Thyroid gland (tissue), 4 donors: ENCODE measurements at places on chromosomes 5 and 9. TPM values are rescaled to one million over a fixed set of nuclear protein-coding genes. Genes with fewer than 3 reads are reported as not detected.

- H3K27me3 ChIP-seq = no peaks in the 10 kb centered on the region
- H3K27ac ChIP-seq = no peak overlapping the region
- no peak for DNase-seq
- no peaks in the 10 kb centered on the region for H3K36me3 ChIP-seq
Measured at GRCh38 chr5:144438237-144438636, 267.6 kb downstream of the KCTD16 start.

Gene TAF7
- total RNA-seq = 72.6 TPM

DNA sequence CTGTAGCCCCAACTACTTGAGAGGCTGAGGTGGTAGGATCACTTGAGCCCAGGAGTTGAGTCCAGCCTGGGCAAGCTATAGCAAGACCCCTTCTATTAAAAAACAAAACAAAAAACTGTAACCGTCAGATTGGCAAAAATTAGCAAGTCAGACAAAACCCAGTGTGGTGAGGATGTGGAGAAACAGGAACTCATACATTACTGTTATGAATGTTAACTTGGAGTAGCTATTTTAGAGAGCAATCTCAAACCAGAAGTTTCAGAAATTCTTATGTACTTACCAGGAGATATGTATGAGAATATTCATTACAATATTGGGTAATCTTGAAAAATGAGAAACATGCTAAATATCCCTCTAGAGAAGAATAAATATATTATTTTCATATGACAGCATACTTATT, 120.3 kb downstream of the INVS start:
- no peaks in the 10 kb centered on the region for H3K4me1 ChIP-seq
- H3K27ac ChIP-seq = no peak overlapping the region
- no peaks in the 10 kb centered on the region for H3K27me3 ChIP-seq
- no peaks in the 10 kb centered on the region for H3K36me3 ChIP-seq
- no peak overlapping the region for H3K4me3 ChIP-seq
- DNase-seq = no peak

DNA sequence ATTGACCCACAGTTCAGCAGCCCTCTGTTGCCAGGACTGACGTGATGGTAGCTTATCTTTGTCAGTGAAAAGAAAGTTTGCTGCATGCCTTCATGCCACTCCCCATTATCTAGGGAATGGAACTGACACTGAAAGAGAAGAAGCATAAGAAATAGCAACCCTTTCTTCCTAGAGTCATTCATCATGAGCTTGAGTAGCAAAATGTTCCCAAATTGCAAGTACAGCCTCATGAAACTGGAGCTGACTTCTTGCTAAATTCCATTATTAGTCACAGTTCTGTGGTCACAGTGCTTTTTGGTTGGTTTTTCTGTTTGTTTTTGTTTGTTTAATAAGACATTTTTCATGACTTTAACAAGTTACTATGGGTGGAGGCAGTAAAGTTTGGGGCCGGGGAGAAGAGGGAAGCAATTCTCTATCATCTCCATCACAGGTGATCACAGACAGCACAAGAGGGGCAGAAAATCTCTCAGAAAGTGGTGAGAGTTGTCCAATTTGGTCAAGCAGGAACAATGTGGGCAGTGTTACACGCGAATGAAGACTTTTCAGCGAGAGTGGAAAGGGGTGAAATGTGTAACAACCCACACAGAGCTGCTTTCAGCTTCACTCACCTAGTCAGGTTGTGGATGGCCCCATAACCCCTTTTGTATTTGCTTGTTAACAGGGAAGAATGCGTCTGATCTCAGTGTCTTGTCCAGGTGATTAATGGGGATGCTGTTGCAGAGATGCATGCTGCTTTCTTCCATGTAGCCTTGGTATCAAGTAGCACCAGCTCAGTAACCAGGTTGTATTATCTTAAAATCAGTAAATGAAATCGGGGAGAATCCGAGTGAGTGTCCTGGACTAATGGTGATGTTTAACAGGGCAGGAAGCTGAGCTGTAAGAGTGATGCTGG, 440.4 kb downstream of the DMRT2 start:
- DNase-seq = no peak
- no peaks in the 10 kb centered on the region for H3K4me1 ChIP-seq
- H3K27ac ChIP-seq = no peak overlapping the region
- H3K36me3 ChIP-seq = no peaks in the 10 kb centered on the region
- no peaks in the 10 kb centered on the region for H3K27me3 ChIP-seq

DNA sequence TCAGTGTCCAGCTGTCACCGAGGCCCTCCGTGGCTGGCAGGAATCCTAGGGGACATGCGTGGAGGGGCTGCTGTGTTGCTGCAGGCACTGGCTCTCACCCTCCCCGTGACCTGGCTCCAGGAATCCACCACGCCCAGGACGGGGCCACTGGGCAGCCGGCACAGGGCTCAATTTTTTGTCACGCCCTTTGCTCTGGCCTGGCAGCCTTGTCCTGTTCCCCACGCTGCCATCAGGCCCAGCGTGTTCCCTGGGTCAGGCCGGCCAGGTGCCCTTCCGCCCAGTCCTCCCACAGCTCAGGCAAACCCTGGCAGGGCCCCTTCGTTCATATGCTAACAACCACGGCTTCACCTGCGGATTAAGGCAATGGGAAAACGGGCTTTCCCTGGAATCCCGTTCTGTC, 37.3 kb downstream of the PROP1 start:
- no peaks in the 10 kb centered on the region for H3K36me3 ChIP-seq
- no peaks in the 10 kb centered on the region for H3K27me3 ChIP-seq
- H3K4me1 ChIP-seq = peaks cover 24% of the 10 kb centered on the region
- no peak for DNase-seq
- no peak overlapping the region for H3K4me3 ChIP-seq

Gene PRR7
- total RNA-seq = 1.4 TPM

DNA sequence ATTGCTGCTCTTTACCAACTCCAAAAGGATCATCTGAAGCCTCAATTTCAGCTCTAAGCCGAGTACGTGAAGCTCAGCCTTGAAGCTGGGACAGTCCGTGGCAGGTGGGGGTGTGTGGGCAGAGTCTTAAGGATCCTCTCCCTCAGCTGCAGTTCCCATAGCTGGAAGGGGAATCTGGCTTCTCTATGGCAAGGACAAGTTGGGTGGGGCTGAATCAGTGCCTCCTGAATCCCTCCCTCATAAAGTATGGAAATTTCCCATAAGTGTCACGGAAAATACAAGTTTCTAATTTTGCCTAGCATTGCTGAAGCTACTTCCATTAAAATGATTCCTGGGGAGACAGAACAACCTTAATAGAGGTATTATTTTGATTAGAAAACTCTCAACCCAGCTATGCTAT, 47.9 kb upstream of the SMIM32 start:
- no peaks in the 10 kb centered on the region for H3K4me1 ChIP-seq
- no peak for DNase-seq
- H3K27me3 ChIP-seq = no peaks in the 10 kb centered on the region
- no peak overlapping the region for H3K4me3 ChIP-seq

Gene HMGXB3
- 37.8 TPM for total RNA-seq

DNA sequence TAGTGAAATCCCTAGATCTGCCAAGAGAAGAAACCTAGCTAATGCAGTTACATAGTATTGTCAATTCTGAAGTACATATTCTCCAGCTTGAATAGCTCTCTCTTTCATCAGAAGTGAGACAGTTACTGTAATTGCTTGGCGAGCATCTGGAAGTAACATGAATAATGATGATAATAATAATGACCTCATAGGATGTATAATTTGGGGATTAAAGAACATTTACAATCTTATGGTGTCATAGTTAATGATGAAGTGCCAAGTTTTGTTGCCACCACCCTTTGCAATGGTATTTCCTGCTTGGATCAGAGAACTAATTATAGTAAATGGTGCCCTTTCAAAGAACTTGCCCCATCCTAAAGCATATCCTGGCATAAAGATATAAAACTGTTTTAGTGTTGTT, 201.4 kb downstream of the ADAMTSL1 start:
- no peak overlapping the region for H3K4me3 ChIP-seq
- no peak overlapping the region for H3K27ac ChIP-seq
- H3K27me3 ChIP-seq = no peaks in the 10 kb centered on the region
- DNase-seq = no peak

Gene GOLGA1
- 15.3 TPM for total RNA-seq

Gene C9orf152
- not detected for total RNA-seq

Gene PCDHGA11
- 8.3 TPM for total RNA-seq

GRCh38 chr9:129716091-129716490, 36.8 kb downstream of the PTGES start:
- H3K4me3 ChIP-seq = no peak overlapping the region
- H3K27me3 ChIP-seq = no peaks in the 10 kb centered on the region
- H3K36me3 ChIP-seq = no peaks in the 10 kb centered on the region
- peaks cover 6% of the 10 kb centered on the region for H3K4me1 ChIP-seq

Gene EXD3
- total RNA-seq = 32.0 TPM

DNA sequence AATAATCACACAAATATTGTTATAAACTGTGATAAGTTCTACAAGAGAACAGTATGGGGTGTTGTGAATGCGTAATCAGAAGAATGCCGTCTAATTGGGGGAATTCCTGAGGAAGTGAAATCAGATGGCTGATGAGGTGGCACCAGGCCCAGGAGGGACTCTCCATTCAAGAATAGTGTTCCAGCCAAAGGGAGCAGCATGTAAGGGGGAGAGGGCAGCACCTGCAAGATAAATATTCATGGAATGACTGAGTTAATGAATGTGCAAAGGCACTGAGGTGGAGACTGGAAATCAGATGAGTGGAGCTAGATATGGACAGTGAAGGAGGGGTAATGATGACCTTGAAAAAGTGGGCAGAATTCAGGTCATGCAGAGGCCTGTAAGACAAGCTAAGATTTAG, 250.6 kb downstream of the ARRDC3 start:
- H3K27ac ChIP-seq = no peak overlapping the region
- no peak overlapping the region for H3K4me3 ChIP-seq
- peaks cover 22% of the 10 kb centered on the region for H3K4me1 ChIP-seq
- H3K36me3 ChIP-seq = no peaks in the 10 kb centered on the region
- DNase-seq = no peak
- H3K27me3 ChIP-seq = no peaks in the 10 kb centered on the region

DNA sequence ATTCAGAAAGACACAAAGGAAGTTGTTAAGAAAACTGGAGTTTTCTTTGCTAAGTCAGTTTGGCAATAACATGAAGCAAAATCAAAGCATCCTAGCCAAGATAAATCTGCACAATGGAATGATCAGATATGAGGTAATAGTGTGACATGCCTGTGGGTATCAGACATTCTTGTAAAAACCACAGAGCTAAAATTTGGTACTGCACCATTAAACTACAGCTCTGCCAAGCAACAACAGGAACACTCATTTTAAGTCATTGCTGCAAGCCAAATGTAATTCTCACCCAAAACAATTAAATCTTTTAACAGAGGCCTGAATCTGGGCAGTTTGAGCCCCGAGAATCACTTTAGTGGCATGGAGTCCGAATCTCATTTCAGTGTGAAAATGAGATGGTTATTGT, 96.6 kb downstream of the VCAN start:
- no peak overlapping the region for H3K4me3 ChIP-seq
- H3K27ac ChIP-seq = no peak overlapping the region
- peaks cover 8% of the 10 kb centered on the region for H3K4me1 ChIP-seq
- no peaks in the 10 kb centered on the region for H3K36me3 ChIP-seq
- no peaks in the 10 kb centered on the region for H3K27me3 ChIP-seq

Gene NKD2
- 1.5 TPM for total RNA-seq

- H3K27ac ChIP-seq = no peak overlapping the region
- no peak overlapping the region for H3K4me3 ChIP-seq
- no peaks in the 10 kb centered on the region for H3K36me3 ChIP-seq
- no peak for DNase-seq
Measured at GRCh38 chr9:130276955-130277354, 11.4 kb downstream of the HMCN2 start.
